T-helper 9 cell (primary cell): ENCODE measurements at places on chromosomes 5 and 9.

DNA sequence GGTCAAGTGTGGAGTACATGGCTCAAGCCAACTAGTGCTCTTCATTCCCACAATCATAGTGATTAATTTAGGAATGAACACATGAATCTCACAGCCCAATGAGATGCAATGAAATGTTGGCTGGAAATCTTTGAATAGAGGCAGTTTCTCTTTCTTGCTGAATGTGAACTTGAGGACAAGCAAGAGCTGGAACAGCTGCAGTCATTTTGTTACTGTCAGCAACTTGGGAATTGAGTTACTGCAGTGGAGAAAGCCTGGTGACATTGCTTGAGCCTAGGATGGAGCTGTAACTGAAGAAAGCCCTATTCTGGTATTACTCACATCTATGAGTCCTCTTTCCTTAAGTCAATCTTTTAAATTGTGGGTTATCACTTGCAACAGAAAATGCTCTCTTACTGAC, 62.3 kb downstream of the YIPF5 start:
- DNase-seq = no peak

- DNase-seq = no peak
Observed at GRCh38 chr9:112288029-112288428, 45.4 kb downstream of the PTBP3 start.

DNA sequence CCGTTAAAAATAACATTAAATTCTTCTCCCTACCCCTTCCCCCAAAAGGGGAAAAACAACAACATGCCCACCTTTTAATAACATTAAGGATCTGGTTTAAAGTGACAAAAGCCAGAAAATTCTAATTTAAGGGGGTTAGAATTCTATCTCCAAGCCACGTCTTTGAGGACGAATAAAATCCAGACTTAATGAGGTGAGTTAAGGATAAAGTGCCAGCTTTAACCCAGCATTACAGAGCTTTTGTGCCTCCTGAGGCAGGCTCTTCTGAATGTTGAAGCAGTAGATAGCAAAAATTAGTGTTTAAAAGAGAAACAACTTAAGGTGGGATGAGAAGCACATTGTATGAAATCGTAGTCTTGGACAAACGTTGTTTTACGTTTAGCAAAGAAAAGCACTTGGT, 329.0 kb upstream of the MPDZ start:
- no peak for DNase-seq

DNA sequence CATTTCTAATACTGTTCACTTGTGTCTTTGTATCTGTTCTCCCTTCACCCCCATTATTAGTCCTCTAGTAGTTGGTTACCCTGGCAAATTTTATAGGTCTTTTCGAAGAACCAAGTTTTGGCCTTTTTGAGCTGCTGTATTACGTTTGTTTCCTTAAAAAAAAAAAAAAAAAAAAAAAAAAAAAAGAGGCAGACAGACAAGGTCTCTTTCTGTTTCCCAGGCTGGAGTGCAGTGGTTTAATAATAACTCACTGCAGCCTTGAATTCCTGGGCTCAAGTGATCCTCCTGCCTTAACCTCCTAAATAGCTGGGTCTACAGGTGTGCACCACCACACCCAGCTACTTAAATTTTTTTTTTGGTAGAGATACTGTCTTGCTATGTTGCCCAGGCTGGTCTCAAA, 20.9 kb downstream of the DDX4 start:
- no peak for DNase-seq

- DNase-seq = no peak
Observed at GRCh38 chr9:117734523-117735314, 30.5 kb downstream of the TLR4 start.

- no peak for DNase-seq
Observed at GRCh38 chr5:59789894-59790293, 103.6 kb downstream of the PDE4D start.

DNA sequence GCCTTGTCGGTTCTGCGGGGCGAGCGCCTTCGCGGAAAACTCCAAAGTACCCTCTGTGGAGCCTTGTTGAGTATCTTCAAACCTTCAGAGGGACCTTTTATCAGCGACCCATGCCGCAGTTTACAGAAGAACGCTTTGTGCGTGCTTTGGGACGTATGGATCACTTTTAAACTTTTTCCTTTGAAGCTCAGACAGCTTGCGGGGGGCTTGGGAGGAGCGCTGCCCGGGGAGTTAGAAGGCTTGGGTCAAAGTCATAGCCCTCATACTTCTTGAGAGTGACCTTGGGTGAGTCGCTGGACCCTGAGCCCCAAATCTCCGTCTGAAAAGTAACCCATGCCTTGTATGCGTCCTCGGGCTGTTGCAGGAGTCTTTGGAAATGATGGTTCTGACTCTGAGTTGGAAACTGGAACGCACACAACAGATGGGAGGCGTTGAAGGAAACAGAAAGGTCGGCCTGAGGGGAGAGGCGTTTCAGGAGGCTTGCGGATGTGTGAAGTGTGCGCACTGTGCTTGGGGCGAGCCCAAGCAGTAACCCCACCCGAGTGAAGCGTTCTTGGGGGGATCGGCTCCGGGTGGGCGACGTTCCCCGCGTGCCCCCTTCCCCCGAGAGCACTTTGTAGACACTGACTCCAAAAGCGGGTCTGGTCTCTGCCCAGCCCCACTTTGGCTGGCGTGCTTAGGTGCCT, 661 bp upstream of the SLC25A51 start:
- DNase-seq = no peak

DNA sequence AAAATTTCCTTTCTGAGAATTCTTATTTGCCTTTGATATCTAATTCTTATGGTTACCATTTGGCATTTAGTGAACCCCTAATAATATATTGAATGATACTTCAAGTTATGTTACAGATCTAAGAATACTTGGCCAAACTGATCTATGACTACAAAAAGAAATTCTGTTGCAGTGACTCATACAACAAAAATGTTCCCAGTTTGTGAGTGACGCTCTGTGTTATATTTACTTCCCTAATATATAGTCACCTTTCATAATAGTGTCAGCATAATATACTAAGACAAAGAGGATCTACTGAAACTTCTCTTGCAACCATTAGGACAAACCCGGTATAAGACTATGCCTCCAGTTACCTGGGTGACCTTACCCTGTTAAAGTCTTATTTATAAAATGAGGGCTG, 216.9 kb upstream of the TLX3 start:
- no peak for DNase-seq

GRCh38 chr9:135281791-135282737, 194.6 kb downstream of the OLFM1 start:
- no peak for DNase-seq

GRCh38 chr5:63803165-63803564, 159.1 kb downstream of the HTR1A start:
- no peak for DNase-seq

DNA sequence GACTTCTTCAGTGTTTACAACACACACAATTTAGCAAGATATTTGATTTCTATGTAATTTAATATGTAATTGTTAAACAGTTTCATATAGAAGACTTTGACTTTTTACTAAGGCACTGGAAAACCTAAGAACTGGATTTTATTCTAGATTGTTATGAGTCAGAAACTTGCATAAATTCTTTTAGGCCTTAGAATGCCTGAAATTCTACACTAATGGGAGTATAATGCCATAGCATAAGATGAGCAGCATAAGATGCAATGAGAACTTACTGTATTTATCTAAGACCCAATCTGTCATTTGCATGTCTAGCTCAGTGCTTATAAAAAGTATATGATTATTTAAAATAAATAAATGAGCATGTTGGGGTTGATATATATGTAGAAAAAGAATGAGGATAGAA, 285.2 kb downstream of the CDH12 start:
- no peak for DNase-seq

DNA sequence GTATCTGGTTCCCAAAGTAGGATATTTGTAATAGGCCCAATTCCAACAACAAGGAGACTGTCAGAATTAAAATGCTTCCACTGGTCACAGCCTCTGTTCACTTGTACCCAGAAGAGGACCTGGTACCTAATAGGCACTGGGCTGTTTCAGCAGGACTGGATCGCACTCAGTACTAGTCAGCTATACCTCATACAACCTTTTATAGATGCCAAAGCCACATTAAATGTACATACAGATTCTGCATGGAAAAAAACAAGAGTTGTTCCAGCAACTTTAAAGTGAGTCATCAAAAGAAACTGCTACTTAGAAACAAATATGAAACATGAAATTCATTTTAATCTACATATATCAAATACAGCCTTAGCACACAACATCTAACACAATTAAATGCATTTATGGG, 87.5 kb downstream of the GPR21 start:
- no peak for DNase-seq

DNA sequence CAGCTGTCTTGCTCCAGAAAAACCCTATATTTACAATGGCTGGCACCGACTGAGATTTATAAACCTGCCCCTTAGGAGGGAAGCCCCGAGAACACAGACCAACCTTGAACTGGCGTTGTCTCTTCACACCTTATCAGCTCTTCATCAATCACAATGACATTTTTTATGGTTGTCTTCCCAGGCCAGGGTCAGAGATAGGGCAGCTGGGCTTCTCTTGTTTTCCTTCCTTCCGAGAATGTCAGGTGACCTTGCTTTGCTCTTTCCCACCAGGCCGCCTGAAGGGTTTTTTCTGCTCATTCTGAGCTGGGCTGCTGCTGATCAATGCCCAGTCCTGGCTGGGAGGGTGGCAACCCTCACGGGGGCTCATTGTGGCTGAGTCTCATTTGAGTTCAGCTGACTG, 619.1 kb downstream of the CCDC171 start:
- no peak for DNase-seq

DNA sequence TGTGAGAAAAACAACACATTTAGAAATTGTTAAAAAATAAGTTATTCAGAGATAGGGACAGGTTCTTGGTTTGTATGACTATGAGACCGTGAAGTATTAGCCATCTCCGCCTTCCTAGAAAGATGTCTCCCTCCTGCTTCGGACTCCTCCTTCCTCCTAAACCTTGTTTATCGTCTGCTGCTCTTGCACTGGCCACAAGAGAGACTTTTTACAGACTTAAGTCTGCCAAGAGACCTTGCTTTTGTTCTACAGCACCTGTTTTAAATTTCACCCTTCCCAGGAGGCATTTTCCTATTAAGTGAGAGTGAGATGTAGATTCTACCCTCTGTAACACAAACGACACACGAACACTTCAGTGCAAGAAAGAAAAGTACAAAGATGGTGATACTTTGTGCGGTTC, 274.6 kb downstream of the ARHGEF28 start:
- no peak for DNase-seq

GRCh38 chr9:132717326-132717945, 47.2 kb downstream of the GTF3C4 start:
- no peak for DNase-seq

- no peak for DNase-seq
Observed at GRCh38 chr9:37471942-37472684, 6.9 kb upstream of the ZBTB5 start.

DNA sequence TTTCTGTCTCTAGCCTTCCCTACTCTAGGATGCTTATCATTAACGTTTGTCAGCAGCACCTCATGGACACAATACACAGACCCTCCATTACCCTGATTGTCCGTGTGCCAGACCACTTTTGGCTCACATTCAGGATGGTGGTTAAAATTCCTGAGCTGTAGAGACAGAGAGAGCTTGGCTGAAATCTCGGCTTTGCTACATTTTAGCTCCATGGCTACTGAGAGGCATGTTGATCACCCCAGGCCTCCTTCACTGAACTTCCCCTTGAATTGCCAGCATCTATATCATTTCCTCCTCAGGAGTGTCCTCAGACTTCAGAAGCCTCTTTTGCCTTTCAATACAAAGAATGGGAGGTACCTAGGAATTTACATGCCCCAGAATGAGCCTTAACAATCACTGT, 104.7 kb upstream of the ISL1 start:
- DNase-seq = no peak

- no peak for DNase-seq
Observed at GRCh38 chr5:10366310-10367272, 13.1 kb downstream of the MARCHF6 start.

- DNase-seq = no peak
Observed at GRCh38 chr5:157793301-157793700, 49.8 kb downstream of the LSM11 start.

- no peak for DNase-seq
Observed at GRCh38 chr9:80649496-80649895, 1039.9 kb downstream of the TLE1 start.

GRCh38 chr5:127038550-127038949, 8.2 kb upstream of the MARCHF3 start:
- DNase-seq = no peak

- no peak for DNase-seq
Observed at GRCh38 chr5:44875661-44876605, 67.2 kb downstream of the MRPS30 start.

DNA sequence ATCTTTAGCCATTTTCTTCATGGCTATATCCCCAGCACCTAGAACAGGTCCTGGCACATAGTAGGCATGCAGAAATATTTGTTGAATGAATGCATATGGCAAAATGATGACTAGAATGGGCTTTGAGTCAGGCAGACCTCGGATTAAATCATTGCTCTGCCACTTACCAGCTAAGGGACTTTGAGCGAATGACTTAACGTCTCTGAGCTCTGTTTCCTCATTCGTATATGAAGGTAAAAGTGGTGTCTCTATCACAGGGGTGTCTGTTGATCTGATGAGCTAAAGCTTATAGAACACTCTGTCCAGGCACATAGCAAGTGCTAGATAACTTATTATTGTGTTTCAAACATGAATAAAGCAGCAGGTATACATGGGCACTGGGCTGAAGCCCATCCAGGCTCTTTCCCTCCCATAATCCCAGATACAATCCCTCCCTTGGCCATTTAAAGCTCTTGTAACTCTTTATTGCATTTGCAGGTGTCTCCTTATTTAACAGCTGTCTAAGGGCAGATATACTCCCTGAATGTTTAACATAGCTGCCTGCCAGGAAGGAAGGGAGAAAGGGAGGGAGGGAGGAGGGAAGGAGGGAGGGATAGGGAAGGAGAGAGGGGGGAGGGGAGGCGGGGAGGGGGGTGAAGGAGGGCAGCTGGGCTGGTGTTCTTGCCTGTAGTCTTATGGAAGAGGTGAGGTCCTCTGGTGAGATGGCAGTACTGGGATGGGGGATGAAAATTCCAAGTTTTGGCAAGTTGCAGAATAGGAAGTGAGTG, 23.2 kb upstream of the STXBP1 start:
- DNase-seq = no peak

GRCh38 chr5:82525626-82526025, 247.5 kb upstream of the RPS23 start:
- DNase-seq = no peak

DNA sequence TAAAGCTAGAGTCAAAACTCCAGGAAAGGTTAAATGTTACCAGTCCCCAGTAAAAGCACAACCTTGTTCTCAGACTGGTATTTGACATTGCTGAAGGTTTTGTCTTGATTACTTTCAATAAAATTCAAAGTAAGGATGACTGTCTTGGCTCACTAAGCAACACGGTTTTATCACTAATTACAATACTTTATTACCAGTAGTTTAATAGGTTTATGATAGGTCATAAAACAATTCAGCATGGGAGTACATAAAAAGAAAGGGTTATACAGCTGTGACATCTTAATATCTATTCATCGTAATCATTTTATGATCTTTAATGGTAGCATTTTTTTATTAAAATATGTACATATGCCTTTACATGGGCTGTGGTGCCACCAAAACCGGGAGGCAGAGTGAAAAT, 370.7 kb upstream of the IRX2 start:
- DNase-seq = no peak
